Breast epithelium (tissue), 4 donors: ENCODE measurements at places on chromosomes 2 and 18. TPM values are rescaled to one million over a fixed set of nuclear protein-coding genes. Genes with fewer than 3 reads are reported as not detected.

- no peaks in the 10 kb centered on the region for H3K36me3 ChIP-seq
- H3K27ac ChIP-seq = no peak overlapping the region
- no peaks in the 10 kb centered on the region for H3K27me3 ChIP-seq
- no peak overlapping the region for H3K4me3 ChIP-seq
Observed at GRCh38 chr2:109197491-109198418, 68.8 kb downstream of the SH3RF3 start.

The RGPD8 gene
- 30.4 TPM for total RNA-seq

The RAB11FIP5 gene
- 27.4 TPM for total RNA-seq

The CTLA4 gene
- 0.98 TPM for total RNA-seq

GRCh38 chr2:8622199-8622911, 59.5 kb upstream of the ID2 start:
- H3K36me3 ChIP-seq = no peaks in the 10 kb centered on the region
- no peaks in the 10 kb centered on the region for H3K4me1 ChIP-seq
- H3K4me3 ChIP-seq = no peak overlapping the region
- H3K27ac ChIP-seq = no peak overlapping the region
- no peaks in the 10 kb centered on the region for H3K27me3 ChIP-seq
- peak; percentile 46 for DNase-seq

- H3K4me3 ChIP-seq = no peak overlapping the region
- peak; percentile 31 for DNase-seq
- H3K4me1 ChIP-seq = no peaks in the 10 kb centered on the region
- peak overlapping the region; percentile 48 for H3K27ac ChIP-seq
- no peaks in the 10 kb centered on the region for H3K36me3 ChIP-seq
Observed at GRCh38 chr2:120399889-120400240, 53.9 kb downstream of the INHBB start.

The CD302 gene
- 61.0 TPM for total RNA-seq

DNA sequence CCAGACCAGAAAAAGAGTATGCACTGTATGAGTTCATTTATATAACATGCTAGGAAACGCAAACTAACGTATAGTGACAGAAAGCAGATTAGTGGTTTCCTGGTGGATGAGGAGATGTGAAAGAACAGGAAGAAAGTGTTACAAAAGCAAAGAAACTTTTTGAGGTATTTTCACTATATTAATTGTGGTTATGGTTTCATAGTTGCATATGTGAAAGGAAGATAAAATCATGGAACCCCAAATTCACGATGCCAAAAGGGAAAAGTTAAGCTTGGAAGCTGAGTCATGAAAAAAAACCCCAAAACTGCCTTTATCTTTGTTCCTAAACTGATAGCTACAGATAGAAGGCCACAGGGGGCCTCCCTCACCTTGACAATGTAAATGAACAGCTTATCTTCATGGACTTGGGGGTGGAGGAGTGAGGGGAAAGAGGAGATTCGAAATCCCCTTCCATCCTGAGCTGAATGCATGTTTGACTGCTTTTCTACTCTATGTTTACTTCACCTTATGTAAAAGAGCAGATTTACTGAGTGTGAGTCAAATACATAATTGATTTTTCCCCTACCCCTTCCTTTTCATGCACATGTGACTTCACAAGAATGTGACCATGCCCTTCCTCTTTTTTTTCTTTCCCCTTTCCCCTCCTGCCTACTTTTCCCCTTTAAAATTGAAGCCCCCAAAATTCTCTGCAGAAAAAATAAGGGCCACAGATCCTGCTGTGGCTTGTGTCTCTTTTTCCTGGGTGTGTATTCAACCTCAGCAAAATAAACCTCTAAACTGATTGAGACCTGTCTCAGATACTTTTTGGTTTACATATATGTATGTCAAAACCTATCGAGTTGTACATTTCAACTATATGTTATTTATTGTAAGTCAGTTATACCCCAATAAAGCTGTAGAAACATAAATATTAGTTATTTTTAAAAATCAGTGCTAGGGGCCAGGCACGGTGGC, 100.1 kb upstream of the TLK1 start:
- no peak overlapping the region for H3K27ac ChIP-seq
- no peak for DNase-seq
- no peak overlapping the region for H3K4me3 ChIP-seq
- H3K36me3 ChIP-seq = no peaks in the 10 kb centered on the region
- no peaks in the 10 kb centered on the region for H3K27me3 ChIP-seq

The ANO7 gene
- total RNA-seq = 1.6 TPM

The IL1RN gene
- 1.6 TPM for total RNA-seq

- no peaks in the 10 kb centered on the region for H3K36me3 ChIP-seq
- H3K27me3 ChIP-seq = no peaks in the 10 kb centered on the region
- H3K27ac ChIP-seq = no peak overlapping the region
Observed at GRCh38 chr18:70047931-70048603, 100.4 kb upstream of the CD226 start.

DNA sequence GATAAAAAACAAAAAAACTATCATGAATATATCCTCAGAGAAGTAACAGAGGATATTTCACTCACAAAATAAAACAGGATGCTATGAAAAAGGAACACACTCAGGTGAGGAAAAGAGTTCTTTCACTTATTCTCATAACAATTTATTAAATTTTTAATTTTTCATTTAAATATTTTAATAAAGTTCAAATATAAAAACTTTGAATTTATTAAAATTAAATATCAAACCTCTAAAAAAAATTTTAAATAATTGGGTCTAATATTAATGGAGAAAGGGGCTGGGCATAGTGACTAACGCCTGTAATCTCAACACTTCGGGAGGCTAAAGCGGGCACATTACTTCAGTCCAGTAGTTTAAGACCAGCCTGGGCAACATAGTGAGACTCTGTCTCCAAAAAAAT, 10.1 kb downstream of the THADA start:
- no peak overlapping the region for H3K4me3 ChIP-seq
- H3K27ac ChIP-seq = no peak overlapping the region
- no peaks in the 10 kb centered on the region for H3K36me3 ChIP-seq
- H3K27me3 ChIP-seq = no peaks in the 10 kb centered on the region

GRCh38 chr2:231399853-231400680, 4.6 kb downstream of the B3GNT7 start:
- H3K27me3 ChIP-seq = peaks cover 4% of the 10 kb centered on the region
- DNase-seq = no peak
- H3K27ac ChIP-seq = peak overlapping the region; percentile 38
- H3K36me3 ChIP-seq = no peaks in the 10 kb centered on the region
- H3K4me3 ChIP-seq = no peak overlapping the region

- H3K27ac ChIP-seq = no peak overlapping the region
- no peaks in the 10 kb centered on the region for H3K27me3 ChIP-seq
- no peaks in the 10 kb centered on the region for H3K4me1 ChIP-seq
- no peak for DNase-seq
Observed at GRCh38 chr2:78977661-78978145, 47.8 kb upstream of the REG3G start.

GRCh38 chr2:181781078-181781786, 100.9 kb upstream of the NEUROD1 start:
- DNase-seq = no peak
- no peaks in the 10 kb centered on the region for H3K4me1 ChIP-seq
- peak overlapping the region; percentile 37 for H3K27ac ChIP-seq
- H3K36me3 ChIP-seq = no peaks in the 10 kb centered on the region
- H3K4me3 ChIP-seq = no peak overlapping the region

DNA sequence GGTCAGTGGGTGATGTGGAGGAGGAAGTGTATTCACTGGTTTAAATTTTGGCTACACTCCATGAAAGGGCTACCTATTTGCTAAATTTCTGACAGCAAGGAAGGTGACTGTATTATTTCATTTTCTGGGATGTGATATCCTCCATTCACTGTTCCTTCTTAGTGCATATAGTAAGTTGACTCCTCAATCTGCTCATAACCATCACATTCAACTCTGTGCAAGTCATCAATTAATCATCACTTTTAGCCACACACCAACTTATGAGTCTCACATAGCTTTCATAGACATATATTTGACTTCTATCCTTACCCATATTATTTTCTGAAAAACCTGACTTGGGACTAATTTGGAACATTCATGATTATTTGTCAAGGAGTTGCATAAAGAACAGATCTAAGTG, 16.9 kb downstream of the KLHL41 start:
- H3K4me3 ChIP-seq = no peak overlapping the region
- no peaks in the 10 kb centered on the region for H3K4me1 ChIP-seq
- peaks cover 5% of the 10 kb centered on the region for H3K36me3 ChIP-seq

- H3K27me3 ChIP-seq = no peaks in the 10 kb centered on the region
- H3K36me3 ChIP-seq = no peaks in the 10 kb centered on the region
- H3K4me1 ChIP-seq = no peaks in the 10 kb centered on the region
- H3K27ac ChIP-seq = no peak overlapping the region
Observed at GRCh38 chr2:2591542-2591940, 260.5 kb upstream of the MYT1L start.

DNA sequence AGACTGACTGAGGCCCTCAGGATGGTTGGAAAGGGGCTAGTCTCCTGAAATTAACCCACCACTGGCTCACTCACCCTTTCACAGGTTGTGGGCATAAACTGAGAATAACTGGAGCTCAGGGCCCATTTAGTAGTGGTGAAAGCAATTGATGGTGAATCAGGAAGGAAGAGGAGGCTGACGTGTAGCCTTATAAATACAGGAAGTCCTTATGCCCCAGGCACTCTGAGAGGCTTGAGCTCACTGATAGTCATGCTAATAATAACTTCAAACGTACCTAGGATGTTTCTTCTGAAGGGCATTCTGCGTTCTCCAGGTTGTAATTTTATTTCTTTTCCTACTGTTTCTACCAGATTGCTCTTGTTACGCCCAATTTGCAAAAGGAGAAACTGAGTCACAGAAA, 328.4 kb downstream of the CLIP4 start:
- H3K27me3 ChIP-seq = no peaks in the 10 kb centered on the region
- no peaks in the 10 kb centered on the region for H3K4me1 ChIP-seq
- no peaks in the 10 kb centered on the region for H3K36me3 ChIP-seq

The CROCC2 gene
- total RNA-seq = not detected

- no peaks in the 10 kb centered on the region for H3K4me1 ChIP-seq
- no peak overlapping the region for H3K27ac ChIP-seq
- no peaks in the 10 kb centered on the region for H3K36me3 ChIP-seq
- no peaks in the 10 kb centered on the region for H3K27me3 ChIP-seq
- no peak overlapping the region for H3K4me3 ChIP-seq
- no peak for DNase-seq
Observed at GRCh38 chr18:75029481-75029880, 179.5 kb downstream of the PTGR3 start.

The SERPINB11 gene
- total RNA-seq = not detected

GRCh38 chr18:28091197-28091596, 85.7 kb downstream of the CDH2 start:
- H3K27me3 ChIP-seq = no peaks in the 10 kb centered on the region
- H3K4me3 ChIP-seq = no peak overlapping the region
- H3K4me1 ChIP-seq = no peaks in the 10 kb centered on the region
- H3K36me3 ChIP-seq = no peaks in the 10 kb centered on the region
- no peak overlapping the region for H3K27ac ChIP-seq

DNA sequence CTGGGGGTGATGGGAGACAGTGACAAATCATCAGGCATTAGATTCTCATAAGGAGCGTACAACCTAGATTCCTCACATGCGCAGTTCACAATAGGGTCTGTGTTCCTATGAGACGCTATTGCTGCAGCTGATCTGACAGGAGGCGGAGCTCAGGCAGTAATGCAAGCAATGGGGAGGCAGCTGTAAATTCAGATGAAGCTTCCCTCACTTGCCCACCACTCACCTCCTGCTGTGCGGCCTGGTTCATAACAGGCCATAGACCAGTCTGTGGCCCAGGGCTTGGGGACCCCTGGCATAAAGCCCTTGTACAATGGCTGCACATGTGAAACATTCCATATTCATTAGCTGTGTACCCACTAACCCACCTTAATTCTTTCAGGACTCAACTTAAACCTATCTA, 18.0 kb downstream of the NMUR1 start:
- no peak for DNase-seq
- H3K4me3 ChIP-seq = no peak overlapping the region
- no peaks in the 10 kb centered on the region for H3K36me3 ChIP-seq
- H3K27ac ChIP-seq = no peak overlapping the region

- no peak for DNase-seq
- no peak overlapping the region for H3K4me3 ChIP-seq
- H3K4me1 ChIP-seq = no peaks in the 10 kb centered on the region
- H3K27me3 ChIP-seq = no peaks in the 10 kb centered on the region
- H3K27ac ChIP-seq = no peak overlapping the region
- H3K36me3 ChIP-seq = no peaks in the 10 kb centered on the region
Observed at GRCh38 chr2:147777394-147777793, 67.4 kb upstream of the ACVR2A start.

GRCh38 chr2:6538607-6539006, 327.1 kb downstream of the CMPK2 start:
- DNase-seq = no peak
- H3K4me3 ChIP-seq = no peak overlapping the region
- no peaks in the 10 kb centered on the region for H3K4me1 ChIP-seq

DNA sequence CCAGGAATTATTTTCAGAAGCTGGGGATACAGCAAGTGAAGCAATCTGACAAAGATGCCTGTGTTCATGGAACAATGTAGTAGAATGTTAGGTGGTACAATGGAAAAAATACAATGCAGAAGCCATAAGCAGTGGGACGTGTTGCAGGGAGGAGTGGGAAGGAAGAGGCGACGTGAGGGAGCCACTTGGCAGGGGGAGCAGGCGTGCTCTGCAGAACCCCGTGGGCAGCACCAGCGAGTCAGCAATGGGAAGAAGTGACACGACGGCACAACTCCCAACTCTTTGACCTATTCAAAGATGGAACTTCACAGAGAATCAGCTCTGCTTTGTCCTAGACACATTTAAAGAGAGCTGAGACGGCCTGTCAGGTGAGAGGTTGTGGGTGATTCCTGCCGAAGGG, 30.5 kb downstream of the PRELID3A start:
- H3K27me3 ChIP-seq = no peaks in the 10 kb centered on the region
- DNase-seq = no peak
- no peak overlapping the region for H3K27ac ChIP-seq
- H3K36me3 ChIP-seq = no peaks in the 10 kb centered on the region
- H3K4me1 ChIP-seq = no peaks in the 10 kb centered on the region

The MTA3 gene
- total RNA-seq = 58.0 TPM

DNA sequence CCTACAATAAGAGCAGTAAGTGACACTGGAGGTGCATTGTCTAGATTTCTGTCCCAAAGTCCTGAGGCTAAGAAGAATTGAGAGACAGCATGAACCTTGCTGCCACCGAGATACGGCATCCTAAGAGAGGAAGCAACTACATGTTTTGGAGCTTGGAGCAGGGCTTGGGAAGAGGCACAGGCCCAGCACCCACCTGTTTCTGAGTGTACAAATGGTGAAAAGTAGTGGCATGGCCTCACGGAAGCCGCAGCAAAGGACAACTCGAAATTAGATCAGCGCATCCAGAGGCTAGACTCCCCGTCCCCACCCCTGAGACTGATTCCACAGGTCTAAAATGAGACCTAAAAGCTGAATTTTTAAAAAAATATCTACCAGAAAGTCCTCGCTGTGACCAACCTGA, 127.5 kb downstream of the PTGR3 start:
- no peaks in the 10 kb centered on the region for H3K4me1 ChIP-seq
- no peak for DNase-seq
- H3K4me3 ChIP-seq = no peak overlapping the region

DNA sequence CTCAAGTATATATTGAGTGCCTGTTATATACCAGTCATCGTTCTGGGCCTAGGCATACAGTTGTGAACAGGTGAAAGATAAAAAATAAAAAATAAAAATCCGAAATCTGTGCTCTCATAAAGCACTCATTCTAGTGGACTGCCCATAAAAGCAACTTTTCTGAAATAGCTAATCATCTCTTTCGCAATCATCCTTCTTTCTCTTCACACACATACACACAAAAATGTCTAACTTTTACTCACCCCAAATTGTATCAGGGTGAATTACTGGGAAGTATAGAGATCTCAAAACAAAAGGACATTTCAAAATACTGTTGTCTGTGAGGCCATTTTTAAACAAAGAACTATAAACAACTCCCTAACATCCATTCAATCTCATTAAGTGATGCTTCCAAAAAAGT, 29.6 kb upstream of the ORC2 start:
- no peak overlapping the region for H3K27ac ChIP-seq
- H3K27me3 ChIP-seq = no peaks in the 10 kb centered on the region
- no peaks in the 10 kb centered on the region for H3K4me1 ChIP-seq
- DNase-seq = no peak
- no peak overlapping the region for H3K4me3 ChIP-seq
- H3K36me3 ChIP-seq = no peaks in the 10 kb centered on the region
